Fibroblast of the conjunctiva (primary cell): ENCODE measurements at places on chromosomes 16 and 17.

DNA sequence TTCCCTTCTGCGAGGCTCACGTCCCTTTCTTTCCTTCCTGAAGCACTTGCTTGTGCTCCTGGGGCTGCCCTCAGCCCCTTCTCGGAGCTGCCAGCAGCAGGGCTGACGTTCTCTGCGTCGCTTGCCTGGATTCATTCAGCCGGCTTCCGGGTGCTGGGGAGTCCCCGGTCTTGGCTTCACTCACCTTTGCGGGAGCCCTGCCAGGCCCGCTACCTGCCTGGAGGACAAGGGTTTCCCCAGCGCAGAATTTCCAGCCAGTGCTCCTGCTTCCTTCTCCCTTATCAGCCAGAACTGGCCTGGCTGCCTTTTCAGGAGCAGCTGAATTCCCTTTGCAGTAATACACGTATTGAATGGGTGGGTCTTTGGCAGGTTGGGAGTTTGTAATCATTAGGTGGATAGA, 22.1 kb upstream of the IL17C start:
- no peak for DNase-seq

DNA sequence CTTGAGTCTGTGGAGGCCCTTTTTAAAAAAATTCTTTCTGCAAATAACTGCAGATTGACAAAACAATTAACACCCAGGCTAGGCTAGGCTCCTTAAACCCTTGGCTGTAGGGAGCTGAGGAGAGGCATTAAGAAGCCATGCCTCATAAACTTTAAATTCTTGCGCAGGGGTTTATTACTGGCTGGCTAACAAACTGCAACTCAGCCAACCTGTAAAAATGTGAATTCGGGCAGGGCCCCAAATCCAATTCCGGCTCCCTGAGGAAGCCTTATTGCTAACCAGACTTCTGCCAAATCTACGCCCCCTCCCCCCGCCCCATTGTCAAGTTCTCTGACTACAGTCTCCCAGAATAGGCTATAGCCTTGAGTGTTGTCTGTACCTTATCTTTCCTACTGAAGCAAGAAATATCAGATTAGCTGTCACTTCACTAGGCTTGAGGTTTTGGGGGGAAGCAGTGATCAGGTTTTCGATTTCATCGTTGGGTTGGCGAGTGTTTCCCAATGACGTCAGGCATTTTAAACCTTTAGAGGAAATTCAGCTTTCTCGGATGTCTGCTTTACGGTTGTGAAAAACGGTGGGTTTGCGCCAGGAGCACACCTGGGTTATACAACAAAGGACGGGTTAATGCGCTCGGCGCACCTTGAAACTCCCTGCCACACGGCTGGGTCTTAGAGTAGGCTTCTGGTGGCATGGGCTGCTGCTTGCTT, 2.0 kb downstream of the CDH3 start:
- DNase-seq = no peak

- DNase-seq = no peak
Measured at GRCh38 chr17:79159471-79159870, 84.8 kb downstream of the ENGASE start.

DNA sequence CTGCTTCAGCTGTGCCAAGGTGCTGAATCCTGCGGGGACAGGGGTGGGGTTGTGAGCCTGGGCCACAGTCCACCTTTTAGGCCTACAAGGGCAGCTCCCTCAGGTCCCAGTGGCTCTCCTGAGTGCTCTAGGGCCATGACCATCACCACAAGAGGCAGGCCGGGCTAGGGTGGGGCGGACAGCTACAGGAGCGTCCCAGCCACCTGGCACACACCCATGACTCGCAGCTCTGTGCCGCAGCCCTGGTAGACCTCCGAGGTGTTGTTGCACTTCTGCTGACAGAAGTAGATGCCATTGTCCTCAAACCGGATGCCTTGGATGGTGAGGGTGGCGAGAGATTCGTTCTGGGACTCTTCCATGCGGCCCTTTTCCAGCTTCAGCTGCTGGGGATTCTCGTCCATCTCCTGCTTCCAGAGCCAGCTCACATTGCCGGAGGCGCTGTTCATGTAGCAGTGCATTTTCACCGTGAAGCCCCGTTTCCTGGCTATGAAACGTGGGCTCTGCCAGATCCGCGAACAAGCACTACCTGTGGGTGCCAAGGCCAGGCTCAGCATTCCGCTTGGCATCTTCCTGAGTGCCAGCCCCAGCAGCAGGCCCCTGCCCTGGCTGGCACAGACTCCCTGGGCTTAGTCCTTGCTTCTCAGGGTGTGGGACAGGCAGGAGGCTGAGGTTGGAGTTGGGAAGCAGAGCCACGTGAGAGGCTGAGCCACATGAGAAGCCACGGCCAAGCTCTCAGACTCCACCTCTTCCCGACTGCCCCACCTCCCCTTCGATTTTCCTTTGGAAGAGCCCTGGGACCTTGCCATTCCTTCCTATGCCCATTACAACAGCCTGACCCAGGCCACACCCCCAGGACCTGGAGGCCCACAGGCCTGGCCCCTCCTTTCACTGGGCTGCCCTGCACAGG, 2.0 kb downstream of the CD79B start:
- no peak for DNase-seq

- DNase-seq = no peak
Measured at GRCh38 chr16:23355106-23355670, 53.1 kb downstream of the SCNN1B start.
